ENCODE measurements at places on chromosomes 12 and 14.

DNA sequence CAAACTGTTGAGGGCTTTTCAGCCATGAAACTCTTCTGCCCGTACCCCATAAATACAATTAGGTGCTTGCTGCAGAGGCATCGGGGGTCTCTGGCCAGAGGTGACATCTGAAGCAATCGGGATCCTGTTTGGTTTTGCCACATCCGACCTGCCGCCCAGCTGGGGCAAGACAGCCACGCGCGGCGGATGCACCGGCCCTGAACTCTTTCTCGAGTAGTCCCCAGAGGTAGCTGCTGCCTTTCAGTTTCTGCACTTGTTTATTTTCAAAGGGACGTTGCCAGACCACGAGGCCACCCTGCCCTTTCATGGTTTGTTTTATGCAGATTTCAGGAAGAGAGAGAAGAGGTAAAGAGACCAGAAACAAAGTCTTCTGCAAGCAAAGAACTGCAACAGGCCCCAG lies 10.6 kb upstream of the MLXIP start:
- DNase-seq = no peak

- DNase-seq = no peak
Observed at GRCh38 chr12:9864913-9865675, 4.1 kb downstream of the CLEC2B start.

GRCh38 chr12:132500142-132500855 lies 10.3 kb downstream of the FBRSL1 start:
- no peak for DNase-seq

DNA sequence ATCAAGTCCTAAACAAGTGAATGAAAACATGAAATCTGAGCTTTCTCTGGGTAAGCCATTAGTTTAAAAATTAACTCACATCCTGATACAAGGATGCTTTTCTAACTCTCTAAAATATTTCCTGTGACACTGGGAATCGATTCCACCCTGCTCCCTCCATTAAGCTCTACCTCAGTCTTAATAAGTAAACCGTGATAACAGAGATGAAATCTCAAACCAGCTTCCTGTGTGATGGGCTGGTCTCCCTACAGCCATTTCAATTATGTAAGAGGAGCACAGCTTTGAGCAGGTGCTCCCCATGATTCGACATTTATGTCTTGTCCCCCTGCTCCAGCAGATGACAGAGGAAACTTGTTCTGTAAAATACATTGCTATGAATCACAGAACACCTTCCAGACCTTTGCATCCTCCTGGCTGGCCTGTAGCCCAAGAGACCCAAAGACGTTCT lies 59.0 kb downstream of the GAS2L3 start:
- DNase-seq = no peak

- peak; percentile 47 for DNase-seq
Observed at GRCh38 chr12:67697967-67698366, 49.4 kb downstream of the DYRK2 start.

- DNase-seq = peak; percentile 53
Observed at GRCh38 chr12:116026768-116027550, 250.5 kb downstream of the MED13L start.

DNA sequence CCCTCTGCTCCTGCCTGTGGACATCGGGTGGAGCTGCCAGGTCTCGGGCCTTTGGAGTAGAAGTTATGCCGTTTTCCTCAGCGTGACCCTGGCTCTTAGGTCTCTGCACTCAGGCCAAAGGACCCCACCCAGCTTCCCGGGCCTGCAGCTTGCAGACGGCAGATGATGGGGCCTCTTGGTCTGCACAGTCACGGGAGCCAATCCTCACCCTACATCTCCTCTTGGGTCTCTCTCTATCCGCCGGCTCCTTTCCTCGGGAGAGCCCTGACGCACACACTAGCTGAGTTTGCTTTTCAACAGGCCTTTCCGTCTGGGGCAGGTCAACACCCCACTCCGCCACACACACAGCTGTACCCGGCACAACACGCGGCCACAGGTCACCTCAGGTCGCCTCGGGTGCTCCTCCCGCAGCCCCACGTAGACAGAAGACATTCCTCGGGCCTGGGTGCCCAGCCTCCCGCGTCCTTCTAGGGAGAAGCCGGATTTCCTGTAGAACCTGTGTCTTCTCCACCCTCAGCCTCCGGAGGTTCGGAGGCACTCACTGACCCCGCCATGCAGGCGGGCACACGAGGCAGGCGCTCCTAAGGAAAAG lies 9.9 kb downstream of the GALNT9 start:
- DNase-seq = no peak

GRCh38 chr12:20345866-20346265 lies 22.5 kb upstream of the PDE3A start:
- DNase-seq = no peak

GRCh38 chr12:102543494-102544485 lies 63.4 kb upstream of the IGF1 start:
- DNase-seq = no peak

DNA sequence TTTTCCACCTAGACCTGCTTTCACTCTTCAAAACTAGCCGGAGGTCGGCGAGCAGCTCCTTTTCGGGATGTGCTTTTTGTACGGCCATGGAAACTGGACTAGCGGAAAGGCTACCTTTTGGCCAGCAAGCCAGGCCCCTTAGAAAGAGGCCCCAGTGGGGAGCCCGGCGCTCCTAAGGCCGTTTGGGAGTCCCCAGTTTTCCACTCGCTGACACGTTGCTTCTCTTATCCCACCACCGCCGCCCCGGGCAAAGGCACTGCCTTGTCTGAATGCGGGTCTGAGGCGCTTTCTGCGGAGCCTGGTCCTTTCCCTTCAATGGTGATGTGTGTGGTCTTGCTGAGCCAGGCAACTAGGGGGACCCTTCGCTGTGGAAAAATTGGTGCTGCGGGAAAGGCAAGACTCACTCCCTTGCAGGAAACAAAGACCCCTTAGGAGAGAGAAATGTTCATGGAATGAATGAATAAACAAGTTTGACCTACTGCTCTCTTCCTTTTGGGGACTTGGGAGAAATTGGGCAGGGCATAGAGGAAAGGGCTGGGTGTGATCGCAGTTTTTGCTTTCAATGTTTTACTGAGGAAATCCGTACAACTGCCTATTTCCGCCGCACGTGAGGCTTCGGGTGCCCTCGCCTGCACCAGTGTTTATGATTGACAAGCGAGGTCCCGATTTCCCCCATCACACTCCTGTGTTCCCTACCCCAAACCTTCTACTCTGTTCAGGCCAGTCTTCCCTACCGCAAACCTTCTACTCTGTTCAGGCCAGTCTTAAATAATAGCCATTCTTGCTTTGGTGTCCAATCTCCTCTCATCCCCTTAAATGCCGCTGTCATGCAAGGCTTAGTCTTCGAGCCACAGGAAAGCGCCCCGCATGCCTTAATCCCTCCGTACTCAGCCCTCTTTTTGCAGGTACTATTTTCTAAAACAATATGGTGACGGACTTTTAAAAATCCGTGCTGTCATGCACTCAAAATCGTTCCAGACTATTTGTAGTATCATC lies 1.0 kb upstream of the SLC38A2 start:
- DNase-seq = no peak

GRCh38 chr12:132329036-132329719 lies at the start of gene GALNT9:
TSS of gene GALNT9 (minus strand) at chr12:132329589. CDS start at chr12:132329203, 386 bp downstream.
- no peak for DNase-seq

GRCh38 chr12:45730348-45731189 lies 1.1 kb downstream of the ARID2 start:
- peak; percentile 51 for DNase-seq

DNA sequence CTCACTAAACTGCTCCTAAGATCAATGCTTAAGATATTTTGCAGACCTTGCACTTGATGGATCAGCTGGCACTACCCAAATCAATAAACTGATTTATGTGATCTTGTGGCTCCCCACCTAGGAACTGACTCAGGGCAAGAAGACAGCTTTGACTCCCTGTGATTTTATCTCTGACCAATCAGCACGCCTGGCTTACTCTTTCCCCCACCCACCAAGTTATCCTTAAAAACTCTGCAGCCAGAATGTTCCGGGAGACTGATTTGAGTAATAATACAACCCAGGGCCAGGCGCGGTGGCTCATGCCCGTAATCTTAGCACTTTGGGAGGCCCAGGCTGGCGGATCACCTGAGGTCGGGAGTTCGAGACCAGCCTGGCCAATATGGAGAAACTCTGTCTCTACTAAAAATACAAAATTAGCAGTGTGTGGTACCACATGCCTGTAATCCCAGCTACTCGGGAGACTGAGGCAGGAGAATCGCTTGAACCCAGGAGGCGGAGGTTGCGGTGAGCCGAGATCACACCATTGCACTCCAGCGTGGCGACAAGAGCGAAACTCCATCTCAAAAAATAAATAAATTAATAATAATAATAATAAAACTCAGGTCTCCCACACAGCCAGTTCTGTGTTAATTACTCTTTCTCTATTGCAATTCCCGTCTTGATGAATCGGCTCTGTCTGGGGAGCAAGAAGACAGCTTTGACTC lies 12.0 kb downstream of the MORN3 start:
- DNase-seq = no peak

- no peak for DNase-seq
Observed at GRCh38 chr12:69107541-69107940, 131.8 kb upstream of the CPSF6 start.

DNA sequence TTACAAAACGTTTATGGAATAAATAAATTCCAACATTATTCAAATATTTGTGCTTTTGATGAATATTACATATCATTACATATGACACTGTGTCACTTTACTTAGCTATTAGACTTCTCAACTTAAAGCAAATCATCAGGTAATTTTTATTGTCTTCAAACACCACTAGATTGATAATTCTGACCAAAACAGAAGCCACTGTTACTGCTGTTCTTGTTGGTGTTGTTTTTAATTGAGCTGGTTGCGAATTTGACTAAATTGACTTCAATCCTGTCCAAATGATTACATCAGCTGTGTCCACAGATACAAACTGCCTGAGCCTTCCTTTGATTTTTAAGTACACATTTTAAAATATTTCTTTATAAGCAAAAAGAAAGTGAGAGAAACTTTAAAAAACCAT lies 29.2 kb downstream of the PRKD1 start:
- no peak for DNase-seq

- DNase-seq = no peak
Observed at GRCh38 chr14:73264080-73264884, 27.0 kb downstream of the PAPLN start.

DNA sequence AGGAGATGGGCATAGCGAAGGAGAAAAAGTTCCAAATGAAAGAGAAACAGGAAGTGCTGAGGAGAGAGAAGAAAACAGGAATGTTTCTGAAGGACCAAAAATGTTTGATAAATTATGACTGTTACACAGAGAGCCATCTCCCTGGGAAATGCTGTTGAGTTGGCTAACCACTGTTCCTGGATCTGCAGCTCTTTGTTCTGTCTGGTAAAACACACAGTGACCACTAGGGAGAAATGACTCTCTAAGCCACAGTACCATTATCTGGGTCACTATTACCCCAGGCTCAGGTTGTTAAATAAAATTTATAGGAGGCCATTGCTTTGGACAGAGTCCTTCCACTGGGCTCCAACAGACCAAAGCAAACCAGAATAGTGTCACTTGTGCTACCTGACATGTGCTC lies 219.3 kb downstream of the CRADD start:
- no peak for DNase-seq

DNA sequence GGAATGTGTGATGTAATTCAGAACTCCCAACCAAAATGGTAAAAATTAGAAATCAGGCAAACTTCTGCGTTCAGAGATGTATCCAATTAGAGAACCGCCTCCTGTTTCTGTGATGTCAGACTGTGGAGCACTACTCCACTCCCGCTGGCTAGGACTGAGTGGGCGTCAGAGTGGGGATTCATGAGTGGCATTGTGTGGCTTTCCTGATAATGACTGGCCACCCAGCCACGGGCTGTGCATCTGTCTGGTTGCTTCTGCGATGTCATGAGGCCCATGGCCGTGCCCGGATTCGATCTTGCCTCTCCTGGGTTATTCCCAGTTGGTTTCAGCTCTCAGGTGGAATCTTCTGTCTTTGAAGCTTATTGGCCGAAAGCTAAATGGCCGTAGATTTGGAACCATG lies 87.1 kb upstream of the KCNA1 start:
- DNase-seq = no peak

- no peak for DNase-seq
Observed at GRCh38 chr12:48142818-48143674, 14.3 kb downstream of the ASB8 start.

- DNase-seq = peak; percentile 43
Observed at GRCh38 chr12:69052613-69053408, 119.8 kb upstream of the CPM start.

DNA sequence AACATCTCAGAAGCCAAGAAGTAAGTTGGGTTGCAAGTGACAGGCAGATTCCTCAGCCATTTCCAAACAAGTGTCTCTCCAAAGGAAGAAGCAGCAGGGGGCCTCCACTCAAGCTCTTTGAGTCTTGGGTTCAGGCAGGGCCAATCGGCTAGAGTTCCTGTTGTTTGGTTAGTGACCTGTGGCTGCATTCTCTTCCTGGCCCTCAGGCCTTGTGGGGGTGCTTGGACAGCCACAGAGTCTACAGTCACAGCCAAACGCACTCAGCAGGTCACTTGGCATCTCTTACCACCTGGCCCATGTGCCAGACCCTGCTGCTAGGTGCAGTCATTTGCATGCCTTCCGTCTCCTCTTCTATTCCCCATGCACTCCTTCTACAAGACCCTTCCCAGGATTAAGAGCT lies 353.9 kb downstream of the GRIN2B start:
- no peak for DNase-seq

- DNase-seq = peak; percentile 25
Observed at GRCh38 chr12:102740141-102740955, 176.7 kb downstream of the PAH start.

GRCh38 chr12:10304161-10304574 lies 3.5 kb upstream of the KLRD1 start:
- DNase-seq = peak; percentile 21

- DNase-seq = no peak
Observed at GRCh38 chr12:30811966-30812365, 57.2 kb upstream of the CAPRIN2 start.

- DNase-seq = no peak
Observed at GRCh38 chr12:111686574-111687105, 787 bp downstream of the ACAD10 start.

GRCh38 chr12:32596030-32596429 lies 83.1 kb upstream of the DNM1L start:
- DNase-seq = no peak

GRCh38 chr12:73210548-73211204 lies 938.5 kb downstream of the TRHDE start:
- no peak for DNase-seq

DNA sequence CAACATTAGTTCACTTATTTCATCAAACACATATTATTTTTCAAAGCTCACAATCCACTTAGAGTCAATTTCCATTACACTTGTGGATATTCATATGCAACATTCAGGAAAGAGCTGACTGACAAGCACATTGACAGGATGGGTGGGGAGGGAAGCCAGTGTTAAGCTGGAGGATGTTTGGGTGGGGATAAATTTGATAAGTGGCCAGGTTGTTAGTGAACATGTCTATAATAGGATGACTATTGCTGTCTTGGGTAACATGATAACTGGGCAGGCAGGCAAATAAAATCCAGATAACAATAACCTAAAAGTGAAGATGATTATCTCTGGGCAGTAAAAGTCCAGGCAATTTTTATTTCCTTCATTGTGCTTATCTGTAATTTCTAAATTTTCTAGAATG lies 73.8 kb upstream of the OSBPL8 start:
- no peak for DNase-seq

- peak; percentile 60 for DNase-seq
Observed at GRCh38 chr12:121388421-121388981, 11.4 kb upstream of the RNF34 start.

GRCh38 chr12:104827587-104827986 lies 130.5 kb downstream of the SLC41A2 start:
- DNase-seq = no peak

All from foreskin melanocyte (primary cell).